Activated naive CD8-positive, alpha-beta T cell treated with anti-CD3 and anti-CD28 coated beads, Interleukin-2, amount 10 ng/mL, durations not matched to agents 7 days and 5 days (primary cell): ENCODE measurements at places on chromosomes 16 and 17. TPM values are rescaled to one million over a fixed set of nuclear protein-coding genes. Genes with fewer than 3 reads are reported as not detected.

DNA sequence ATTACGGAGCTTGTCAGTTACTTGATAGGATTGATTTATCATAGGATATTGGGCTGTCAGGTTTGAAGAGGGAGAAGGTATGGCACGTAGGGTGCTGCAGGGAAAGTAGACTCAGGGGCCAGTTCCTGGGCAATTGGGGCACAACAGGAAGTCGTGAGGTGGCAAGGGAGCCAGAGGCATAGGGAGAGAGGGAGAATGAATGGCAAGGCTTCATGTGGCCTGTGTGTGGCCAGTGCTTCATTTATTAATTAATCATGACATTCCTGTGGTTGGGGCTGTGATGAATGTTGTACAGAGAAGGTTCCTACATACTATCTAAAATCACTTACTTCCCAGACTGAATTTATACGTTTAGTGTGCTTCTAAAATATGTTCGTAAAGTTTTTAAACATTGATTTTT, 19.3 kb downstream of the MFSD11 start:
- no peak for DNase-seq

DNA sequence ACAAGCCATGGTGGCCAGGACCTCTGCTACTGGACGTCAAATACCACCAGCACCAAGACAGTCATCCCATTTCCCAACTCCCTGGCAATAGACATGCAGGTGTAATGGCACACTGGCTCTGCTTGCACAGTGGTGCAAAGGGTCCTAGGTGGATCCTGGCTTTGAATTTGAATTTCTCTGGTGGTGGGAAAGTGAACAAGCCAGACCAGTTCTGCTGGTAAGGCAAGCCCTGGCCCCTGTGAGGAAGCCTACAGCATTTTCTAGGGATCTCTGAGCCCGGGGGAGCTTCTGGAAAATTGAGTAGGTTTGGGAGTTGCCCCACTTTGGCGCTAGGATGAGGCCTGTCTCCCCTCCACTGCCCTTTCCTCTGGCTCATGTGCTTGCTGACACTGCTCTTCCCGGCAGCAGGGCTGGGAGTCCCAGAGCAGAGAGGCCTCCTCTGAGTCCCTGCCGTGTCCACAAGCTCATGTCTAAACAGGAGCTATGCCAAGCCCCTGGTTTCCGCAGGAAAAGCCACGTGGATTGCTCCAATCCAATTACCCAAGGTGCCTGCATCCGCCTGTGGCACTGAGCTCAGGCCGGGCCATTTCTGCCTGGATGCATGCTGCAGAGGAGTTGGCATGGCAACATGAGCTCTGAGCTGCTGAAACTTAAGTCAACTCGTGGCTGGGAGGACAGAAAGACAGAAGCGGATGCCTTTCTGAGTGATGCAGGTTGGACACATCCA, 67.0 kb downstream of the PRMT7 start:
- DNase-seq = no peak

DNA sequence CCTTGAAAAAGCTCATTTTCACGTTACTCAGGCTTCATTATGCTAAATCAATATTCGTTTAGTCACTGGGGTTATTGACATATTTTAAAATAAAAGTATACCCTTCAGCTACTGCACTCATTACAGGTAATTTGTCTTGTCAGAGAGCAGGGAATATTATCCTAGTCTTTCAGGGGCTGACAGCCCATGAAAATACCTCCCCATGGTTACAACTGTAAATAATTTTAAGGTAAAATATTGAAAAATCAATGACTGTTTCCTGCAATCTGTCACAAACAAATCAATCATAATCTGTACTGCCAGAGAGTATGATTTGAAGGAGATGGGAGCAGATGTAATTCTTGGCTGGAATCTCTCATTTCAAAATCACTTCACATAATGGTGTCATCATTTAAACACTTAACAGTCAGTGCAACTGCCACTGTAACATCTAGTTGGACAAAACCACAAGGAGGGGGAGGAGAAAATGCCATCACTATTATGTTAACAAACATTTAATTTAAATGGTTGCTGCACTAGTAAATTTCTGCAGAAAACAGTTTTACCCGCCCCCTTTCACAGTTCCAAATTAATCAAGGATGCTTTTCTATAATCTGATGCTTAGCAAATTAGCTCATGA, 9.3 kb upstream of the IRX5 start:
- DNase-seq = no peak

DNA sequence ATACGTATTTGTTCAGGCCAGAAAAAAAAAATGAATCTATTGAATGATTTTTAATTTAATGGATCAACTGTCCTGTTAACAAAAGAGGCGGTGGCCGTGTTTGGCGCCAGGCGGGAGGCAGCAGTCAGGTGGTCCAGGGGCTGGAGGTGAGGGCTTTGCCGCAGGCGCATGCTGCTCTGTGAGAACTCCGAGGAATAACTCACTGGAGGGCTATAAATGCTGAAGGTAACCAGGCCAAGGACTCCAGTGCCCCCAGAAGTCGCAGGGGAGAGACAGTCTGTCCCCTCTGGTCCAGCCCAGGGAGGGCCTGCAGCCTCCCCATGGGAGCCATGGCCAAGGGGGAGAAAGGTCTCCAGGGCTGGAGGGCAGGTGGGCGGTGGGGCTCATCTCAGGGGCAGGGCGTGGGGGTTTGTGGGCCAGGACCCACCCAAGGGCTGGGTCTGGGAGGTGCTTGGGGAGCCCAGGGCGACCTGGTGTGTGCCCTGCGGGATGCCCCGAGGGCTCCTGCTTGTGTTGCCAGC, 7.1 kb upstream of the BAHCC1 start:
- DNase-seq = no peak

DNA sequence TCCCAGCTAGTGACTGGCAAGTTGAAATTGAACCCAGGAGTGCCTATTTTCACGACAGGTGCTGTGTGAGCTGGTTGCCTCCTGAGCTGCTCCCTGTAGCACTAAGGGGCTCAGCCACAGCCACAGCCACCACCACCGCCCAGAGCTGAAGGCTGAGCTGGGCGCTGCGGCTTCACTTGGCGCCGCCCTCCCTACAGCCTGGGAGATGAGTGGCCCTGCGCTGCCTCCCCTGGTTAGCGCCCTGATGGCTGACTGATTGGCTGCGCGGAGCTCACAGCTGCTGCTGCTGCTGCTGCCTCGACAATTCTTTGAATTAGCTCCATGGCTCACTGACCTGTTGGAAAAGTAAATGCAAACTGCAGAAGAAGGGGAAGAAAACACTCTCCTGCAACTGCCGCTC, 91.8 kb upstream of the TMEM132E start:
- no peak for DNase-seq

- DNase-seq = no peak
Measured at GRCh38 chr17:44258811-44259351, 9.1 kb downstream of the SLC4A1 start.

- no peak for DNase-seq
Measured at GRCh38 chr17:39563476-39563875, 44.2 kb downstream of the NEUROD2 start.

GRCh38 chr17:55524440-55525220, 13.4 kb upstream of the SMIM36 start:
- DNase-seq = no peak

GRCh38 chr16:82993926-82994325, 367.2 kb downstream of the CDH13 start:
- no peak for DNase-seq

GRCh38 chr17:33962857-33963655, 292.0 kb upstream of the CCL2 start:
- DNase-seq = no peak

DNA sequence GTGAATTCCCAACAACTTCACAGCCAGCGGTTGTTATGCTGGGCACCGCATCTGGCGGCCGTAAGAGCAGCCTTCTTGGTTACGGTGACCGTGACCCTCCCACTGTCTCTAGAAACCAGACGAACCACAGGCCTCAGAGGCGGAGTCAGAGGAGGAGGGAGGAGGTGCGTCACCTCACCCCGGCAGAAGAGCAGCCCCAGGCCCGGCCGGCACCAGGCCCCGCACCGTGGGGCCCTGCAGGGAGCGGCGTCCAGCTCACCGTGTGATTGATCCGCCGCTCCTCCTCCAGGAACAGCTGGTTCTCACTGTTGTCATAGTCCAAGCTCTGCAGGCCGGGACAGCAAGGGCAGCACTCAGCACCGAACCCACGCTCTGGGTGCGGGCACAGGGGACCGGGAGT, 13.7 kb downstream of the CLCN7 start:
- no peak for DNase-seq

GRCh38 chr17:82107341-82107860, 9.4 kb upstream of the FASN start:
- DNase-seq = no peak

DNA sequence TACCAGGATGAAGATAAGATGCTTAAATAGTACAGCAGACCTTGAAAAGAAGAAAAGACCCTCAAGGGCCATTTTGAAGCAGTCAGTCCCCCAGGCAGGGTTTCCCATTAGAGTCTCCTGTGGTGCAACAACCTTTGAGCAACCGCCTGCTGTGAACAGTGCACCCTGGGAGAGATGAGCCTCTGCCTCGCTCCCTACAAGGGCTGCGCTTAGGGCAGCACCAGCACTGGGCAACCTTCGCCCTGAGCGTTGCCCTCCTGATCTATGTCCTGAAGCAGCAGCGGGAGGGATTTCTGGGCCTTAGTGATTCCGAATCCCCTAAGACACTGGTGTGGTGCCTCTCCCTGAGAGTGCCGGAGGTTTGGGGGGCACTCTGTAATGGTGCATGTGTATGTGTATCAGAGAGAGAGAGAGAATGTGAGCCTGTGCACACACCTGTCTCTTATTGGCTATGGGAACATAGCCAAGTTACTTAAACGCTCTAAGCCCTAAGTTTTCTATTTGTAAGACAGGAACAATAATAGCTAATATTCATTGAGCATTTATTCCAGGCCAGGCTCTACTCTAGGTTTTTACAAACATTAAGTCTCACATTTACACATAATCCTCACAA, 25.2 kb upstream of the ABCC12 start:
- no peak for DNase-seq

GRCh38 chr16:4225075-4225474, 16.8 kb downstream of the SRL start:
- DNase-seq = no peak

GRCh38 chr17:73318836-73319235, 7.0 kb upstream of the CDC42EP4 start:
- DNase-seq = no peak

DNA sequence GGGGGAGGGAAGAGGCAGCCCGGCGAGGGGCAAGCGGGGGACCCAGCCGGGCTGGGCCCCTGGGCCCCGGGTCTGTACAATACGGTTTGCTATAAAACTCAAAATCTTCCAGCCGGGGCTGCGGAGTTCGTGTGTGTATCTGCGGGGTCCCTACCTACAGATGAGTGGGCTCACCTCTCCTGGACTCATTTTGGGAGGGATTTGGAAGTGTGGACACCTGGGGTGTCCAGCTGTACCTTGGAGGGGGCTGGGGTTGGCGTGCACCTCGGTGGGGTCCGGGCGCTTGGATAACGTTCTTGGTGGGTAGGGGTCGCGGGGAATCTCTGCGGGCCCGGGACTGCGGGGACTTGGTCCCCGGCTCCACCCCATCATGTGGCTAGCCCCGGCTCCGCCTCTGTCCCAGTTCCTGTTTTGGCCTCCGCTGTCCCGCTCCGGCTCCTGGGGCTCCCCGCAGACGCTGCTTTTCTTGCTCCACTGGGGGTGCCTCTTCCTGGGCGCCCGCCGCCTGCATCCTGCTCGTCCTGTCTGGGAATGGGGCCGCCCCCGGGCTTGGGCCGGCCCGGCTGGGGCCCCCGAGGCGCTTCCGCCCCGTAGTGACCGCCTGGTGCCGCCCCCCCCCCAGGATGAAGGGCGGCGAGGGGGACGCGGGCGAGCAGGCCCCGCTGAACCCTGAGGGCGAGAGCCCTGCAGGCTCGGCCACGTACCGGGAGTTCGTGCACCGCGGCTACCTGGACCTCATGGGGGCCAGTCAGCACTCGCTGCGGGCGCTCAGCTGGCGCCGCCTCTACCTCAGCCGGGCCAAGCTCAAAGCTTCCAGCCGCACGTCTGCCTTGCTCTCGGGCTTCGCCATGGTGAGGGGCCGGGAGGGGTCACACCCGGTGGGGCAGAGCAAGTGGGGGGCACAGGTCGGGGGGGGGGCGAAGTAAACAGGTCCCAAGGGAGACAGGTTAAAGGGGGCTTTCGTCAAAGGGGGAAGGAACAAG, at the start of gene ORAI3:
TSS of gene ORAI3 (plus strand) at position 402 of the 983 bp plus-strand sequence. CDS start at position 624, 222 bp downstream.
- DNase-seq = peak; percentile 71

GRCh38 chr17:4898351-4898750, 985 bp upstream of the C17orf107 start:
- DNase-seq = no peak

DNA sequence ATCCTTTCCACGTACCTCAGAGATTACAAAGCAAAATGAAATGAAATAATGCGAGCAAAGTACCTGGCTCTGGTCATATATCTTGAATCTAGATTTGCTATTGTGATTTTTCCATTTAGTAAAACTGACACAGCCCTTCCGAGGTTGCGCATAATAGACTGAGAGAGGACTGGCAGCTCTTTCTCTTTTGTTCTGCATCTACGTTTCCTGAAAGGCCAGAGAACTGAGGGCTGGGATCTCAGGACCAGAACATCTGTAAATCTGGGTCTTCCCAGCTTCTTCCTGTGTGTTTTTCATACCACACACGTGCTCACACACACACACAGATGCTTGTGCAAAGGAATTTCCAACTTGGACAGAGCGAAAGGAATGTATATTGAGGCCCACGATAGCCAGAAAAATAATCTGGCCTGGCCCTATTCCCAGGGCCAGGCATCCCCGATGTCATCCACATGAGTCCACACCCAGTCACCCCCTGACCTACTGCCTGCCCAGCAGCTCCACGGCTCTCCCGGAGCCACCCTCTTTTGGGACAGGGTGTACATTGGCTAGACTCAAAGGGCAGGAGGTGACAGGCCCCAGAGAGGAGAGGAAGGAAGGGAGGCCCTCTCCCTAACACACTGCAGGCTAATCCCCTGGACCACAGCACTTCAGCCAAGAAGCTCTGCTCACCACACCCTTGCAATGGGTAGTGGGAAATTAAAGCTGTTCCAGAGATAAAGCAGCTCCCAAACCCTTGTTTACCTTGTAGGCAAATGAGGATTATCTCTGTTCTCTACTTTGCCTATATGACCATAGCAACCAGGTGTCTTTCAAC, 41.8 kb downstream of the NOL11 start:
- DNase-seq = no peak

- no peak for DNase-seq
Measured at GRCh38 chr17:55405600-55405999, 16.0 kb downstream of the MMD start.

GRCh38 chr17:17258998-17259397, 22.0 kb upstream of the FLCN start:
- DNase-seq = no peak

GRCh38 chr17:41519501-41520224, 973 bp upstream of the KRT15 start:
- no peak for DNase-seq

- no peak for DNase-seq
Measured at GRCh38 chr16:75089486-75090202, 26.9 kb downstream of the LDHD start.

LGALS9B gene
- 2.0 TPM for total RNA-seq

EPOP gene
- total RNA-seq = 7.2 TPM

TP53TG3F gene
- total RNA-seq = not detected

IL34 gene
- 0.42 TPM for total RNA-seq

ANKS4B gene
- not detected for total RNA-seq

PNMT gene
- not detected for total RNA-seq

HSF4 gene
- 76.8 TPM for total RNA-seq

STARD3 gene
- 96.5 TPM for total RNA-seq
